Activated CD4-positive, CD25-positive, alpha-beta regulatory T cell (primary cell): ENCODE measurements at places on chromosomes 1 and 21.

- no peak for DNase-seq
Observed at GRCh38 chr1:29323636-29324035, 87.3 kb downstream of the PTPRU start.

GRCh38 chr21:44294391-44295162, 5.3 kb upstream of the PFKL start:
- DNase-seq = no peak

DNA sequence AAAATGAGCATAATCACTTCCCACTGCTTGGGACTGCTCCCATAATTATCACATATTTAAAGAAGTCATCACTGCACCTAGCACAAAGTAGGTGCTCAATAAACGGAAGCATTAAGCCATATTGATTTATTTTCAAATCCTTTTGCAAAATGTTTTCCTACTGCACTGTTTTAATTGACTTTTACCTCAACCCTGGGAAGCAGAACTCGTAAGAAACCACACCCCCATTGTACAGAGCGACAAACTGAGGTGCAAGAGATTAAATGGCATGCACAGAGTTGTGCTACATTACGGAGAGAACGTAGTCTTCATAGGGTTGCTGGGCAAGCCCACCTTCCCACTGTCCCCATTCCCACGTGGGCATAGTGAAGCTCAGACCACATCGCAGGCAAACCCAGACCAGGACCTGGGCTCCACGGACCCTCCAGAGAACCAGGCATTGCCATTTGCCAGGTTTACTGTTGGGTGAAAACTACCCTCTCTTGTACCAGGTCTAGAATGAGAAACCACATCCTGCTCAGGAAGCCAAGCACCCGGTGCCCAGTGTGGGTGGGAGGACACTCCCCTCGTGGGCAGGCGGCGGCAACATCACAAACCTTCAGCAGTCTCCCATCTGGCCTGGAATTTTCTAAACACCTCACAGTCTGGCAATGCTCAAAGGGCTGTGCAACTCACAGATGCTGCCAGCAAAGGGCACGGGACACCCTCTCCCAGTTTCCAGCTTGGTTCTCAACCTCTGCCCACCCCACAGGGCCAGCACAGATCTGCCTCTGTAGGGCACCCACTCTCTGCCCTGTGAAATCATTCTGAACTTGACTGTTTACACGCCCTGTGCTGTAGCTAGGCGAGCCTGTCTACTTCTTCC, 8.2 kb downstream of the IFFO2 start:
- peak; percentile 17 for DNase-seq

DNA sequence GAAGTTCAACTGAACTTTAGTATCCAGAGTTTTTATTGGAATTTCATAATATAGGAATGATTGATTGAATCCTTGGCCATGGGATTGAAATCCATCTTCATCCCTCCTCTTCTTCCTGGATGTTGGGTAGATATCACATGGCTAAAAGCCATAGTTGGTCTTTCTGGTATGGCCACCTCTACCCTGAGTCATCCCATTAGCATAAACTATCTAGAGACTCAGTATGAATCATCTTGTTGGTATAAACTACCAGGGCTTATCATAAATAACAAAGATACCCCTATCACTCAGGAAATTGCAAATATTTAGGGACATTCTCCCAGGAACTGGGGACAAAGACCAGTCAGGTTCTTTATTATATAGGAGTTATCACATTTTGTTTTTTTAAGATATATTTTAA, 21.2 kb upstream of the ZP4 start:
- no peak for DNase-seq

- no peak for DNase-seq
Observed at GRCh38 chr1:154629061-154629674, 21.2 kb upstream of the ADAR start.

DNA sequence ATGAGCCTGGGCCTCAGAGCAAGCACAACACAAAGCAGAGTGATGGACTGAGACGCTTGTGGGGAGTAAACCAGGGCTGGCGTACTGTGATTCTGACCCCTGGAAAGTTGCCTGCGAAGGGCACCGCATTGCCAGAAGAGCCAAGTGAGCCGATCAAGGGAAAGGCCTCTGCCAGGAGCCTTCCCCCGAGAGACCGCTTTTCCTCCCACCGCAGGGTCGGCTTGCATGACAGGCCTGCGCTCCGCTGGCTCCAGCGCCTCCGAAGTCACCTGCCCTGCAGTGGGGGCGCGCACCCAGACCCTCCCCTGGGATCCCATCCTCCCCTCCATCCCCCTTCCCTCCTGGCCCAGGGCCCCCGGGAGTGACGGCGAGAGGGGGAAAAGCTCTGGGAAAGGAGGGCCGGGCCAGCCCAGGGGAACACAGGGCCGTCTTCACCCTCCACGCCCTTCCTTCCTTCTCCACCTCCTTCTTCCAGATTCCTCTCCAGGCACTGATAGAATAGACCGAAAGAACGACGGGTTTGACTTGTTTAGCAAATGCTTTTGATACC, 165.0 kb downstream of the TRIM33 start:
- DNase-seq = no peak

DNA sequence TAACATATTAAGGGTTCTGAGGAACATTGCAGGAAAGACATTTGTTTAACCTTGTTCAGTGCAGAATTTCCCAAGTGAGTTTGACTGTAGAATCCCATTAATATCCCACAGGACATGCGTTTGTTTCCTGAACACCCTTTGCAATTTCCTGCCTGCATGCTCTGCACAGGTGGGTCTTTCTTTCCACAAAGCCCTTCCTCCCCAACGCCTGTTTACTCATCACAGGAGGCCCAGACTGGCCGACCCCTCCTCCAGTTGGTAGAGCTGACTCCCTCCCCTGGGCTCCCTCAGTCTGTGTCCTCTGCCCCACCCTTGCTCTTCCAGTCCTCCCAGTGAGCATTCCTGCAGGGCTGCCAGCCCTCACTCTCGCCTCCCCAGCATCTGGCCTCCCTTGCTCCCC, 47.5 kb upstream of the CTPS1 start:
- DNase-seq = no peak
